ENCODE measurements at places on chromosomes 5 and 9. TPM values are rescaled to one million over a fixed set of nuclear protein-coding genes. Genes with fewer than 3 reads are reported as not detected.

Gene LCN1
- total RNA-seq: 0.47 TPM

Gene SPINK5
- total RNA-seq: 0.34 TPM

Gene CCL28
- not detected for total RNA-seq

Gene OCLN
- total RNA-seq: 6.5 TPM

Gene DBH
- 0.02 TPM for total RNA-seq

GRCh38 chr5:74517700-74518099 lies 122.8 kb downstream of the ENC1 start:
- peak; percentile 85 for DNase-seq

GRCh38 chr5:135449644-135450043 lies 2.5 kb upstream of the DCANP1 start:
- no peak for DNase-seq

DNA sequence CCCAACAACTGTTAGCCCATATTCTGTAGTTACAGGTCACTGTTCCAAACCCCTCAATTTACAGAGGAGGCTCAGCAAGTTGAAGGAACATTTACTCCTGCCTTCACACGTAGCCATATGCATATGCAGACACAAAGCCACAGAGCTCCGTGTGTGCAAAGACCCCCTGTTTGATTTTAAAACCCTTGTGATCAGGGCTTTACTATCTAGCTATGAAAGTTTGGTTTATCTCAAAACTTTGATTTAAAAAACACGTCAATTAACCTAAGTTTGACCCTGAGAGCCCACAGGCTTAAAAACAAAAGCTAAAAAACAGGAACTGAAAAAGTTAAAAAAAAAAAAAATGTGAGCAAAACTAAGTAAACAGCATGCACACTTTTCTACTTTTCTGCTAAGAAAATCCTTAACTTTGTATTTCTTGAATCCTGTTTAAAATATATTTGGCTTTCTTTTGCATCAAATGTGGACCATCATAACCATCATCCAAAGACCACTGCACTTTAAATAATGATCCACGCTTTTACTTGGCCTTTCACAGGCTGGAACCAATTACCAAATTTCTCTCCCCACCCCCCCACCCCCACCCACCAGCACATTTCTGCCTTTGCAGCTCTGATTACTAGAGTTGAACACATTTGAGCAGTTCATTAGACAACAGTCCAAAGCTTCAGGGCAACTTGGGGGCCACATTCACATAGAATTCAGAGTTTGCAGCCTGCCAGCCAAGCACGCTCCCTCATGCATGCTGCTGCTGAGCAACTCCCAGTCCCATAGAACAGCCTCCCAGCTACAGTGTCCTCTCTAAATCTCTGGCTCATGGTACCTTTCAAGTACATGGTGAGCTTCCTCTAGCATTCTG lies 128.8 kb upstream of the MAP3K1 start:
- no peak for DNase-seq

- no peak for DNase-seq
Measured at GRCh38 chr5:59503220-59503619, 390.3 kb downstream of the PDE4D start.

DNA sequence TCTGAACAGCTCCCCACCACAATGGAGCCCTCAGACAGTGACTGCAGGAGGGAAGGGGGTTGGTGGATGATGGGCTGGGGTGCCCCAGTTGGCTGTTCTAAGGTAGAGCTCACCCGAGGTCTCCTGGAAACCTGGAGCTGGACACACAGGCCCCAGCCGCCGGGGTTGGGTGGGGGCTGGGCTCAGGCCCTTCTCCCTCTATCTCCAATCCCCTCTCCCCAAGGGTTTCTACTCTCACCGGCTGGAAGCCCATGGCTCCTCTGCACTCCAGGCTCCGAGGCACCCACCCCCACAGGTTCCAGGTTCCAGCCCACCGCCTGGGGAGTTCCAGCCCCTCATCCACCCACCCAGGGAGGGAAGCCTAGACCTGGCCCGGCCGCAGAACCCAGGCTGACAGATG lies 766 bp downstream of the NR5A1 start:
- DNase-seq: no peak

- DNase-seq: no peak
Measured at GRCh38 chr5:52598968-52599367, 188.7 kb upstream of the ITGA1 start.

- DNase-seq: peak; percentile 22
Measured at GRCh38 chr5:126938466-126938865, 91.9 kb downstream of the MARCHF3 start.

DNA sequence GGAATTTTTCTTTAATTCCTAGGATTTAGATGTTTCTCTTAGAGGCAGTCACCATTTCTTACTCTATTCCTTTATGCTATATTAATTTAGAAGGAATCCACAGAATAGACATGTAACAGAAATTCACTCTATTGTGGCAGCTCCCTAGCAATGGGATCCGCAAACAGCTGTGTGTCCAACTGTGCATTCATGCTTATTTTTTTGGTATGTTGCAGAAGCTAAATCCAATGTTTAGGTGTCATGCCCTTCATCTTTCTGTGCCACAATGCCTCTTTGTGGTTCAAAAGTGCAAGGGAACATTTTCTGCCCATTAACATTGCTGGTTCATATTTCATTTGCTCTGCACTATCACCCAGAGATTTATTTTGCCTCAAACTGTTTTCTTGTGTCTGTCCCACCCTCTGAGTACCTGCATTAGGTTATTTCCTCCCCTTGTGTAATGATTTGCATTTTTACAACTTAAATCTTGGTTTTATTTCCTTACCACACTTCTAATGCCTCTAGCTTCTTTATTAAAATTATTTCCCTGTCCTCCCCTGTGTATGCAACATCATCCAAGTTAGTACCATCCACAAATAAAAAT lies 816.5 kb downstream of the EFNA5 start:
- no peak for DNase-seq

DNA sequence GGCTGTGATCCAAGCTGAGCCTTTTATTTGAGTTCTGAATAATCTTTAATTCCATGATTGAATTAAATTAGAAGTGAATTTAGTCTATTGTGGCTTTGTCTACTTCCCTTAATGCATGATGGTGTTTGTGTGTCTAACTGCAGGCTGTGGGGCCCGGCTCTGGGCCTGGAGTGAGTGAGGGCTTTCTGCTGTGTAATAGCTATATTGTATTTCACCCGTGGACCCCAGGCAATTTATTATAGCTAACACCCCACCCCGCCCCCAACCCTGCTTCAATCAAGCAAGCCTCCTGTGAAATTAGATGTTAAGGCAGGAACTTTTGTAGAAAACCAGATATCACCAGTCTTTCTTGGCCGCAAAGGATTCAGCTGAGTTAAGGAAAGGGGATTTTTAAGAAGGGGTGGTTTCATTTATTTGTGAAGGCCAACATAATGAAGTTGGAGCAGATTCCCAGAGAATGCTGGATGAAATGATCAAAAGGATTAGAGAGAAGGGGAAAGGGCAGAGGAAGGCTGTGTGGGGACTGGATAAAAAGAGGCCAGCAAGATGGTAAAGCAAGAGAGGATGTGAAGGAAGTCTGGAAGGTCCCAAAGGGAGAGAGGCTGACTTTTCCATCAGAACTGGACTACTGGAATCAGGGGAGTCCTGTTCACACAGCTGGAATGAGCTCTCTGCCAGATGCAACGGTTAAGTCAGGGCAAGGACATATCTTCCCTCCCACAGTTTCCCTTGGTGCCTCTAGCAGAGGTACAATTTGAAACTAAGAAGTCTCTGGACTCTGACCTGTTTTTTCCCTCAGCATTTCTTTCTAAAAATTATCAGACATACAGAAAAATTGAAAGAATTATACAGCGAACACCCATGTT lies 125.3 kb upstream of the SAP30L start:
- no peak for DNase-seq

DNA sequence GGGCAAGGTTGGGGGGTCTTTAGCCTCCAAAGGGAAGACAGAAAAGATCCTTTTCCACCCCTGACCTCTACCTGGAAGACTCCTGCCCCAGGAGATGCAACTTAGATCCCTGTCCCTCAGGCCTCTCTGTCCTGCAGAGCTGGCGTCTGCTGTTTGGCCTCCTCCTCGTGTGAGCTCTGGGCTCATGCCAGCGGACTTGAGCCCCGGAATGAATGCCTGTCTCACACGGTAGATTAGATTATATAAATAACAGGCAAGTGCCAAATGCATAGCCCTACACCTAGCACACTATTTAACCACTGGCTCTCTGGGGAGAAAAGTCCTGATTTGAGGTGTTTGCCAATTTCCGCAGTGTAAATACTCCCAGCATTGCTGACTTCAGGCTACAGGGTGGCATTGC lies 1.4 kb upstream of the WNK2 start:
- no peak for DNase-seq

Measured in A172 (cell line).